CD4-positive, alpha-beta T cell (primary cell): ENCODE measurements at places on chromosomes 5 and 9. TPM values are rescaled to one million over a fixed set of nuclear protein-coding genes. Genes with fewer than 3 reads are reported as not detected.

BARX1 gene
- total RNA-seq: 0.17 TPM

PLEKHG4B gene
- 0.36 TPM for total RNA-seq

TRIM36 gene
- total RNA-seq: 0.14 TPM

PCDHA4 gene
- total RNA-seq: not detected

TUSC1 gene
- total RNA-seq: 0.14 TPM

INSL4 gene
- not detected for total RNA-seq
